Skin of body (tissue), 3 donors: ENCODE measurements at places on chromosomes 7 and 10. TPM values are rescaled to one million over a fixed set of nuclear protein-coding genes. Genes with fewer than 3 reads are reported as not detected.

Gene CCDC126
- total RNA-seq, result 16.7 TPM

Gene ARHGEF5
- 14.3 TPM for total RNA-seq

Gene ATP6V0A4
- 4.1 TPM for total RNA-seq

DNA sequence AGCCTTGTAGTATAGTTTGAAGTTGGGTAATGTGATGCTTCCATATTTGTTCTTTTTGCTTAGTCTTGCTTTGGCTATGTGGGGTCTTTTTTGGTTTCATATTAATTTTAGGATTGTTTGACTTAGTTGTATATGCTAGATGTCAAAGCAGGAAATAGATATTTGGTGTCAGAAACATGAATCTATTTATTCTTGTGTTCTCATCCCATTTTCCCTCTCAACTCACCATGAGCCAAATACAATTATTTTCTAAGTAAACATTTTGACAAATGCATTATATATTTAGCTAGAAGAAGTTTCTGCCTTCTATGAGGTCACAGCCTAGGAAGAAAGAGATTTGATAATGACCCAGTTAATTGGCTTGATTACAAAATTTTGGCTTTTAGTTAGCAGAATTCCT is 1160.6 kb upstream of the C7orf33 start:
- DNase-seq, result no peak

DNA sequence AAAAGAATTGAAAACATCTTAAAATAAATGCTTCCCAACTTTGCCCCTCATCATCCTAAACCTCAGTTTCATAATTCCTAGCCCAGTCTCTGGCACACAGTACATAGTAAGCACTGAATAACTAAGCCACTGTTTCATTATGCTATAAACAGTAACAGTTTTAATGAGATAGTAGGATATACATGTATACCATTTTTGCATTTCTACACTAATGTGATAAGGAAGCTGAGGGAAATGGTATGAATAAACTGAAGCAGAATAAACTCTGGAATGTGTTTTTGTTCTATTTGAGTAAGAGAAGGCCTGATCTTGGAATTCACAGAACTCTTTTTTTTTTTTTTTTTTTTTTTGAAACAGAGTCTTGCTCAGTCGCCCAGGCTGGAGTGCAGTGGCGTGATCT is 8.8 kb downstream of the NAPEPLD start:
- DNase-seq, result no peak
